ENCODE measurements at places on chromosomes 1 and 21.

GRCh38 chr1:179911812-179912211 lies 29.7 kb downstream of the TOR1AIP1 start:
- no peak for DNase-seq

- DNase-seq: no peak
These were observed 683.2 kb upstream of the TPTE start for GRCh38 chr21:9837946-9838737.

DNA sequence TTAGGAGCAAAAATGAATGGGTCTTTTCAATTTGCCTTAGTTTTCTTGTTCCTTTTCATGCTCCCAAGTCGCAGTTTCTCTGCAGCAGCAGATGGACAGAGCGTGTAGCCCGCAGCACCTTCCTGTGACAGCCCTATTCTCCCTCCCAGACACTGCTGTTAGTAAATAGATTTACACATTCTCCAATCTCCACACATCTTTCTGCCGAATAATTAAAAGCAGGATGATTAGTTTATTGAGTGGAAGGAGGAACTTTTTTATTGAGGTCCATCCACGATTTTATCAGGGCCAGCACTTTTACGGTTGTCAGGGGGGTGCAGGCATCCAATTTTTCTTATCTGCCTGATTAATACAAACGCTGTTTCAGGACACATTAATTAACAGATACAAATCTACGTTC lies 98.2 kb upstream of the USH2A start:
- DNase-seq: no peak

DNA sequence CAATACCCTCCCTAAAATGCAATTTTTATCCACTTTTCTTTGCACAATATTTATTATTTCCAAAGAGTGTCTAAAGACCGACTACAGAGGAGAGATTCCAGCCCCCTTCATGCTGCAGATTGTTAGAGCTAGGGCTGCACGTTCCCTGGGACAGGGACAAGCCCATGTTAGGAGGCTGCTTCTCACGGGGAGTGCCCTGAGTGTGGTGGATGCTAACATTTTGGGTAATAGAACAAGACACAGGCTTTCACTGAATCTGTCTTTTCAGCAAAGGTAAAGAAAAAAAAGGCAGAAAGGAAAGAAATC lies 125.4 kb downstream of the RIPK4 start:
- DNase-seq: no peak

- no peak for DNase-seq
These were observed 82.4 kb downstream of the WLS start for GRCh38 chr1:68149907-68150306.

DNA sequence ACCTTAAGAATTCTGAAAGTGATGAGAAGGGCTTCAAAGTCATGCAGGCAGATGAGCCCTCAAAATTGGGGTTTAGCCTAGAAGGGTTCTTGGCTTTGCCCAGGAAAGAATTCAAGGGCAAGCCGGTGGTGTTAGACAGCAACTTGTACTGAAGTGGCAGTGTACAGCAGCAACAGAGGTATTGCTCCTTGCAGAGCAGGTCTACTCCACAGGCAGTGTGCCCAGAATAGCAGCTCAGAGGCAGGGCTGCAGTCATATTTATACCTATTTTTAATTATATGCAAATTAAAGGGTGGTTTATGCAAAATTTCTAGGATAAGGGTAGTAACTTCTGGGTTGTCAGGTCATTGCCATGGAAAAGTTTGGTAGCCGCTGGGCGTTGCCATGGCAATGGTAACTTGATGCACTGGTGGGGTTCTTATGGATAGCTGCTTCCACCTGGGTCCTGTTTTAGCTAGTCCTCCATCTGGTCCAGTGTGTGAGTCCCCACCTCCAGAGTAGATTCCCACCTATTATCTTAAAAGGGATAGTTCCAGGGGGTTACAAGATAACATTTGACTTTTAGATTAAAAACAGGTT lies 57.9 kb upstream of the CR2 start:
- no peak for DNase-seq

- DNase-seq: no peak
These were observed 19.3 kb upstream of the MAN1A2 start for GRCh38 chr1:117347907-117348306.

DNA sequence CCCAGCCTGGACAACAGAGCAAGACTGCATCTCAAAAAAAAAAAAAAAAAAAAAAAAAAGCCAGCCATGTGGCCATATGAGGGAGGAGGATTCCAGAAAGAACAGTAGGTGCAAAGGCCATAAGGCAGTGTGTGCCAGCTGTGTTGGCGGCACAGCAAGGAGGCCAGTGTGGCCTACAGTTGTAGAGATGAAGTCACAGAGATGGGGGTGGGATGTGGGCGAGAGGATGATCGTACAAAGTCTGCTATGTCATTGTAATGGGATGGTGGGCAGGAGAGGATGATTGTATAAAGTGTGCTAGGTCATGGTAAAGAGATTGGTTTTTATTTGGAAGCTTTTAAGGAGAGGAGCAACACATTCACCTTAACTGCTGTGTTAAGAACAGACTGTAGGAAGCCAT lies 9.8 kb upstream of the CR1 start:
- DNase-seq: no peak

DNA sequence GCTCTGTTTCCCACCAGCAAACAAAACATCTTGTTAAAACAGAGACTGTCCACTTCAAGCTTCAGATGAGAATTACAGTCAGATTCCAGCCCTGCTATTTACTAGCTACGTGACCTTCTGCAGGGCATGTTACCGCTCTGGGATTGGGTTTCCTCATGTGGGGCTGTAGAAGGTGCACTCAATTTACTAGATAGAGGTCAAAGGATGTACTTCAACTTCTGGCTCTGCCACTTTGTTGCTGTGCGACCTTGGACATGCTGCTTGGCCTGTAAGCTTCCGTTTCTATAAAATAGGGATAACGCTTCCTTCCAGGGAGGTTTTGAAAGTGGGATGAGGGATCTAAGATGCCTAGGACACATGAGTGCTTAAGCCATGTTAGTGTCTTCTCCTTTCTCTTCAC lies 46.0 kb upstream of the LRIG2 start:
- no peak for DNase-seq

DNA sequence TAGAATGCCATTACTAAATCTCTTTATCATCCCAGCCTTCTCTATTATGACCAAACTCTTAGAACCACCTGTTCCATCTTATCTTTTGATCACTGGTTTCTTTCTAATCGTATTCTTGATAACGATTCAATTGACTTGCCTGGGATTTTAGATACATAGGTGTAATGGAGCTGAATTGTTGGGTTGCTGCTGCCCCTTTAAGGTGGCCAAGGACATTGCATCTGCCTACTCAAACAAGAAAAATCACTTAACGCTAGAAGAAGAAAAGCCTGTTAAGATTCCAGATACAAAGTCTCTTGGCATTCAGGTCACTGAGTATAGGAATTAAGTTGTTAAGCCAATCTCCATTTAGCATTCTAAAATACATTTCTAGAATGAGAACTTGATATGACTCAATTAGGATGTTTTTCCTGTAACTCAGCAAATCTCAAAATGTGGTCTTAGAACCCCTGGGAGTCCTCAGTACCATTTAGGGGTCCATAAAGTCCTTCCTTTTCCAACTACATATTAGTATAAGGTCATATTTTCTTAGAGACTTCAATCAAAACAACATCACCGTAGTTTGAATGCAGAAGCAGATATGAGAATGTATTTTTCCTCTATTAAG lies 12.4 kb downstream of the NEXN start:
- DNase-seq: no peak

- no peak for DNase-seq
These were observed 20.4 kb downstream of the ODF2L start for GRCh38 chr1:86375688-86376087.

DNA sequence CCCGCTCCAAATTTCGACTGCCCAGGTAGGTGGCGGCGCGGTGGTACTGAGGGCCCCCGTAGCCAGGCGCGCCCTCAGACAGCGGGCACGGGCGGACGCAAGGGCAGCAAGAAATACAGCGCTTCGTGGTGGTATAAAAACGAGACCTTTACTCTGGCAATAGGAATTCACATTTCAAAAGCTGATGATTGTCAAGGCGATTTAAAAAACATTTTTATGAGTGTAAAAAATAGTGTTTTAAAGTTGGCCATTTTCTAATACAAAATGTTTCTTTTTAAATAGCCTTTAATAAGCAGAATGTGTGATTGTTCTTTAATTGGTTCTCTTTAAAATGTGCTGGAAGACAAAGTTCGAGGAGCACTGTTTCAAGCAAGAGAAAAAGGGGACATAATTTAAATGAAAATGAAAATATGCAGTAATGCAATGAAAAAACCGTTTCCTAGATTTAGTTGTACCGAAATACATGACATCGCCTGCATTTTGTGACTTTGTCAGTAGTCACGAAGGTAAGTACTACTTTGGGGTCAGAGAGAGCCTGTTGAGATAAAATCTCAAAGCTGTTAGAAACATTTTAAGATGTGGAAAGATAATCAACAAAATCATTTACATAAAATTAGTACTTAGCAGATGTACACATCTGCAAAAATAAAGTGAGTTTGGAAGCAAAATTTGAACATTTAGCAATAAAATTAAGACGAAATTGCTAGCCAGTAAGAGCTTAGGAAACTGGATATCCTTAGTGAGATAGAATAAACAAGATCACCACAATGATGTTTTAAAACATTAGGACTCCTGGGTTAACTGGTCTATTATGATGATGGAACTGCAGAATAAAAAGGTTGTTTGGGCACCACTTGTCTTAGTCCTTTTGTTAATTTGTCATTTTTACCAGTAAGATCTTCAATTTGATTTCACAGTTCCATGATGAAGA lies 1.1 kb upstream of the PSMG1 start:
- DNase-seq: no peak

- DNase-seq: no peak
These were observed 166.1 kb downstream of the RERE start for GRCh38 chr1:8651236-8651890.

GRCh38 chr1:226751703-226752102 lies 12.6 kb upstream of the ITPKB start:
- no peak for DNase-seq

DNA sequence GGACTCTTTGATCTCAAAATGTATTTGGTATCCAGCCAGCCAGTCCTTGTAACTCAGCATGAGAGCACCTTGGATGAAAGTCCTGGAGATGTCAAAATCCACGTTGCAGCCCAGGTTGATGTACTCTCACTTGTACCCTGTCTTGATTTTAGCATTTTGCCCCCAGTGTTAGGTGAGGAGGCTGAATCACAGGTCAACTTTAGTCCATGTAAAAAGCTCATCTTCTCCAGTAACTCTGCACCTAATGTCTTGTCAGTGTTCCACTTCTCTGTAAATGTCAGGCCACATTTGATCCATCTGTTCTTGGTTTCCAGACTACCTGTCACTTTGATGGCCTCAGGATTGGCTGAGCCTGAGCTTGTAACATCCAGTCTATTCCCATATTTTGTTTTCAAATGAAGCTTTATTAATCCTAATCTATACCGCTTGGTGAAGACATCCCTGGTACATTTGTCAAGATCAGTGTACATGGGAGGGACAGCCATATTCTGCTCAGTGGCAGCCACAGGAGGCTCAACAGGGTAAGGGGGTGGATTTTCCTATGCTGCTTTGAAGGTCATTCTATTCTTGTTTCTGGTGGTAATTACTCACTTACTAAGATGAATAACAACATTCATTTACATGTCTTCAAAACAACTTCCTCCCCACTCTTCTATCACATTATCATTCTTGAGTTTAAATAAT lies 24.1 kb upstream of the FCRL3 start:
- DNase-seq: no peak

DNA sequence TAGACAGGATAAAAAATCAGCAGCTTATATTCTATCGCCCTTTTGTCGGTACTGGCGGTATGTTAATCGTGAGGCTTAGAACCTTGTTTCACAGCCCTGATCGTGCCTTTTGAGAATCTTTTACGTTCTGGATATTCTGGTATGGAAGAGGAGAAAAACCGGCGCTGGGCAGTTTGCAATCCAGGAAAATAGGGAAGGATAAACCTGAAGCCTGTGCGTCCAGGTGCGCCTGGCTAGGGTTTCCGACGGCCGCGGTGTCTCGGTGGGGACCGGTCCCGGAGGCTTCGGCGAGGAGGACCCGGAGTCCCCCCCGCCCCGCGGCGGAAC lies 258 bp upstream of the SYPL2 start:
- DNase-seq: no peak

DNA sequence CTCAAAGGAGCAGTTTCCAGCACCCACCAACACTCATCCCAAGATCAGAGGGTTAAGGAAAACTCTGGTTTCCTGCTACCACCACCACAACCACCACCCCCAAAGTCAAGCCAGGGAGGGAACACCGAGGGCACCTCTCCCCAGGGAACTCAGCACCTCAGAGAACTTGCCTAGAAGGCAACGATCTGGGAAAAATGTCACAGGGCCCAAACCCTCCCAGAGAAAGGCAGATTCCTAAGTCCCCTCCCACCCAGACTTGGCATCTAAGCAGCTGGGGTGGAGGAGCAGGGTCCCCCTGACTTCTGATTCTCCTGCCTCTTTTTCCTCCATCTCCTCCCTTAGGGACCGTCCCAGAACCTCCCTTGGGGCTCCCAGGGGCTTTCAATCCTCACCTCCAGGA lies 10.6 kb downstream of the KANK4 start:
- no peak for DNase-seq

GRCh38 chr1:173893611-173894010 lies 23.5 kb downstream of the SERPINC1 start:
- DNase-seq: no peak

Measured in activated CD4-positive, alpha-beta T cell treated with anti-CD3 and anti-CD28 coated beads for 4 hours (primary cell).